Calu3 (cell line): ENCODE measurements at places on chromosomes 2 and 18. TPM values are rescaled to one million over a fixed set of nuclear protein-coding genes. Genes with fewer than 3 reads are reported as not detected.

ATOH8 gene
- total RNA-seq: 0.19 and 0.47 TPM in 2 replicates

- H3K4me1 ChIP-seq: peaks cover 30% of the 10 kb centered on the region
- H3K36me3 ChIP-seq: peaks cover 48% of the 10 kb centered on the region
- H3K4me3 ChIP-seq: peak overlapping the region; percentile 90
- peak overlapping the region; percentile 89 for H3K27ac ChIP-seq
Measured at GRCh38 chr18:50280707-50281294, 522 bp downstream of the MBD1 start.

GRCh38 chr2:197708331-197708730 is 3.2 kb downstream of the MARS2 start:
- H3K27me3 ChIP-seq: no peaks in the 10 kb centered on the region
- H3K4me1 ChIP-seq: peaks cover 27% of the 10 kb centered on the region
- H3K27ac ChIP-seq: peak overlapping the region; percentile 47
- DNase-seq: no peak
- H3K4me3 ChIP-seq: peak overlapping the region; percentile 89
- H3K36me3 ChIP-seq: peaks cover 32% of the 10 kb centered on the region

GRCh38 chr2:63662028-63662804 is 73.5 kb downstream of the MDH1 start:
- no peak for DNase-seq
- H3K4me1 ChIP-seq: no peaks in the 10 kb centered on the region

CD302 gene
- total RNA-seq: 3.4 and 5.4 TPM in 2 replicates

GRCh38 chr18:23924813-23925212 is 89.7 kb upstream of the TTC39C start:
- H3K4me3 ChIP-seq: no peak overlapping the region
- no peaks in the 10 kb centered on the region for H3K27me3 ChIP-seq
- H3K36me3 ChIP-seq: peaks cover 42% of the 10 kb centered on the region
- no peak overlapping the region for H3K27ac ChIP-seq

DNA sequence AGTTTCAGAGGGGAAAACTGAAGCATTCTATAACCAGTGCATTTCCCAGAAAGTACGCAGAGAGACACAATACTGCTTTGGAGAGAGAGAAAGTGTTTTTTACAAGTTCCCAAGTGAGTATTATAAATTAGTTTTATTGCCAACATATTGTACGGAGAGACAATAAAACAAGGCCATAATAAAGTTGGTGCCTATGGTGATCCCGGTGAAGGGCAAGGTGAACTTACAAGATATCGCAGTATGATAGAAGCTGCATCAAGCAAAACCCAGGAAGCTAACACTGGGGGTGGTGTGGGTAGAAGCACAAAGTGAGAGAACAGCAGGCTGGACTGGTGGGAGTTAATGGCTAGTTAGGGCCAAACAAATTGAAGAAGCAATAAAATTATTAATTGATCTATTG is 7.5 kb downstream of the TMSB10 start:
- H3K4me3 ChIP-seq: no peak overlapping the region
- no peak overlapping the region for H3K27ac ChIP-seq
- no peak for DNase-seq

SPATA3 gene
- not detected in 2 replicates for total RNA-seq

DNA sequence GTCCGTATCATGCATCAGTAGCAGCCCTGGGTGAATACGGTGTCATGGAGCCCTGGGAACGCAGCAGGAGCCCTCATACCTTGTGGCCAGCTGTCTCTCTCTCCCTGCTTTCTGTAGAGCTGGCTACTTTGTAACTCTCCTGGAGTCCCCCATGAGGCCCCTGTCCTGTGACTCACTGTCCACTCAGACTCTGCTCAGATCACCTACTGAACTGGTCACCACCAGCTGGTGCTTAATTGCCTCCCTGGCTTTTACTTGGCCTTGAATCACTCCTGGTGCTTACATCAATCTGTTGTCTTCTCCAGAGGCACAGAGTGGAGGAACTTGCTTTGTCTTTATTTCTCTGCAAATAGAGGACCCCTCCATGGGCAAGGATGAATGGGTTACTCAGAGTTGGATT is 172.7 kb downstream of the HRH4 start:
- H3K4me1 ChIP-seq: no peaks in the 10 kb centered on the region
- H3K36me3 ChIP-seq: no peaks in the 10 kb centered on the region
- no peak for DNase-seq
- H3K27me3 ChIP-seq: peaks cover 70% of the 10 kb centered on the region
